ENCODE measurements at places on chromosomes 1 and 21.

DNA sequence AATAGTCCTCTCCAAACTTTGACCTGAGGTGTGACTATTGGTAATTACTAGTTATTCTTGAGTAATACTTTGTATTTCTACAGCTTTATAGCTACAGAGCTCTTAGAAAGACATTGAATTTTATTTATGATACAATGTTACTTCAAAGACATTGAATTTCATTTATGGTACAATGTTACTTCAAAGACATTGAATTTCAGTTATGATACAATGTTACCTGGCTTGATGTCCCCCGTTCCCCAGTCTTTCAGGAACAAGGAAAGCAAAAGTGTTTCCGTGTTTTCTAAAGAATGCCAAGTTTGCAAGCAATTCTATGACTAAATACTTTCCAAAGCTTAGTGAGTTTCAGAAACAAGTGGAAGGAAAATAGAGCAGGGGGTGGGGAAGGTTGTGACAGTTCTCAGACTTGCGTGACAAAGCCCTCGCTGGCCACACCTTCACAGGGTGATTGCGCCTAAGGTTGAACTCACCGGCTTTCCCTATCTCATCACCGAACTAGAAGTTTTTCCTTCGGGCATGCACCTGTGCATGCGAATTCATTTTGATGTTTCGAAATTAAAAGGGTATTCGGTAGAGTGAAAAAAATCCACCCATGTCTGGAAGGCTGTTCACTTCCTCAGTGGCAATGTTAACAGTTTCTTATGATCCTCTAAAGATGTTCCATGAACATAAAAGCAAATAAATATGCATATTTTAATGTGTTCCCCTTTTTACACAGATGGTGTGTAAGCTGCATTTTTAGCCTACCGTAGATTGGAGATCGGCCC lies 909 bp upstream of the PAXBP1 start:
- DNase-seq, result no peak

- DNase-seq, result no peak
These were observed 73.5 kb downstream of the JAK1 start for GRCh38 chr1:64892576-64893573.

DNA sequence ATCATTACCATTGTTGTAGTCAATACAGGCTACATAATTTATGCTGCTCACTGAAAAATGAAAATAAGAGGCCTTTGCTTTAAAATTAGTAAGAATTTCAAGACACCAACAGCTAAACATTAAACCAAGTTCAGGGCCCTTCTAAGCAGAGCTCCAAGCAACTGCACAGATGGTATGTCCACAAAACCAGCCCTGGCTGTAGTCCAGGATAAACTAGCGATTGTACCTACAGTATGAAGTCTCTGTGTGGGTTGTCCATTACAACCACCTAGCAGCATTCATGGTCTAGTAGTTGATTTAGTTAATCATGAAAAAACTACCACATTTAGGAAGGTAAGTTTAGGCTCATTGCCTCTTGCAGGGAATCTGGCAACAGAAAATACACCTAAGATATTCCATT lies 35.3 kb downstream of the CLCA4 start:
- DNase-seq, result no peak

DNA sequence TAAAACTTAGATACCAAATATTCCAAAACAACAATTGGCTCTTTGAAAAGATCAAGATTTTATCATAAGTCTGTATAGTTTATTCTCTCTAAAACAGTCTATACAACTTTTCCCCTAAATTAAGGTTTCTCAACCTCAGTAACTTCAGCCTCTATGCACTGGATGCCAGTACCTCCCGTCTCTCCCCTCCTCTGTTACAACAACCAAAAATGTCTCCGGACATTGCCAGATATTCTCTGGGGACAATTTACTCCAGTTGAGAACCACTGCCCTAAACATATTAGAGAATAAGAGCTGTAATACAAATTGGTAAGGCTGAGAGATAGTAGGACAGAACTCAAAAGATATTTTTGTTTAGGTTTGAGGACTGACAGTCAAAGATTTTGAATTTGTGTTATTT lies 71.6 kb downstream of the TMEM200B start:
- no peak for DNase-seq

- no peak for DNase-seq
These were observed 18.1 kb downstream of the RSBN1 start for GRCh38 chr1:113793878-113794834.

GRCh38 chr1:88990426-88990825 lies 2.0 kb downstream of the KYAT3 start:
- DNase-seq, result no peak

- no peak for DNase-seq
These were observed 21.5 kb upstream of the ENAH start for GRCh38 chr1:225674381-225674780.

DNA sequence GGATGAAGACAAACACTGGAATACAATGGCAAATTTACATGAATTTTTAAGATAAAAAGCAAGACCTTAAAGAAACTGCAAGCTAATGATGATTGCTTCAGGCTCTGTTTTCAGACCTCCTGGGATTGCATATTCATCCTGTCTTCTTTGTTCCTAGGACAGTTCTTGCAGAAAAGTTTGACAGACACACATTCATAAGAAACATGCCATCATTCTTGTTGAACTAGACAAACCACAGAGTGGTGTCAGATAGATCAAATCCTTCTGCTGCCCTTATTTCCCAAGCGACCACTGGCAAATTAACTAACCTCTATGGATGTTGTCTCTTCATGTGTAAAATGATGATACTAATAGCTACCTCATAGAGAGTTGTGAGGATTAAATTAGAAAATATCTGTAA lies 181.3 kb downstream of the KCTD3 start:
- DNase-seq, result no peak

GRCh38 chr1:12775443-12775842 lies 1.9 kb downstream of the PRAMEF12 start:
- DNase-seq, result no peak

DNA sequence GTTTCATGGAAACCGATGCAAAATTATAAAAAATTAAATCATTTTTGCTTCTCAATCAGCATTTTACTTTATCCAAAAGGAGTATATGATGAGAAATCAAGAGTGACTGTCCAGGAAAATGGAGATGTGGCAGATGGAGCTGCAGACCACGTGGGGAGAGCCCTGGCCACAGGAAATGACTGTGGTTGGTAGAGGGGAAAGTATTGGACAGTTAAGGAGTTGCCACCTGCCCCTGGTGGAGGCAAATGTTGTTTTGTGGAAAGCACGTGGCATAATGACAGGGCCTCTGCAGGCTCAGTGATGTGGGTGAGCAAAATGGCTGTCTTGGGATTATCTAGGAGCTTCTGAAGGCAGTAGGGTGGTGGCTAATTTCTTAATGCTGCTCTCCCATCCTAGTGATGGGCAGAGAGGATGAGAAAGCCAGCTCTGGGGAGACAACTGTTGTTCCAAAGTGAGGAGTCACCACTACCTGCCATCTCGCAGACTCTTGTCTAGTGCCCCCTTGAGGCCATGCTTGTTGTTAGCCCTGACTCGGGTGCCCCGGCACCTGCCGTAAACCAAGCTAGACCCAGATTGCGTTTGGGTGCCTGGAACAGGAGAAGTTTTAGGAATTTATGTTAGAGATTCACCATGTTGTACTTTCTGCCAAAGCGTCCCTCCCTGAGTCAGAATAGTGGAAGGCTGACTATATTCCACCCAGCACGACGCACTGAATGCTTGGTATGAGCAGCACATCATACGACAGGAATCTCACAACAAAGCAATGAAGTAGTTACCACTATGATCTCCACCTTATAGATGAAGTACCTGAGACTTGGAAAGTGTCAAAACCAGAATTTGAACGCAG lies 144.0 kb downstream of the ROR1 start:
- DNase-seq, result no peak

DNA sequence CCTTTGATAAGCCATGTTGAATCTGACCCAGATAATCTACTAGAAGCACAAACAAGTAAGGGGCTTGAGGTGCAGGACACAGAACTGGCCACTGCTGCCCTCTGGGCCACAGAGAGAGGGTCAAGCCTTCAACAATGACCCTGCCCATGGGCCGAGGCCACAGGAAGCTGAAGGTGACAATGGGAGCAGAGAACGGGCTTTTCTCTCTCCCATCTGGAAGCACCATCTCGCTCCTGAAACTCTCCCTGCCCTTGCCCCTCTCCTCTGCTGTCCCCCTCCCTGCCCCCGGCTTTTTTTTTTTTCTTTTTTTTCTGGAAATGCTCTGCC lies 133.1 kb upstream of the DUSP10 start:
- no peak for DNase-seq

DNA sequence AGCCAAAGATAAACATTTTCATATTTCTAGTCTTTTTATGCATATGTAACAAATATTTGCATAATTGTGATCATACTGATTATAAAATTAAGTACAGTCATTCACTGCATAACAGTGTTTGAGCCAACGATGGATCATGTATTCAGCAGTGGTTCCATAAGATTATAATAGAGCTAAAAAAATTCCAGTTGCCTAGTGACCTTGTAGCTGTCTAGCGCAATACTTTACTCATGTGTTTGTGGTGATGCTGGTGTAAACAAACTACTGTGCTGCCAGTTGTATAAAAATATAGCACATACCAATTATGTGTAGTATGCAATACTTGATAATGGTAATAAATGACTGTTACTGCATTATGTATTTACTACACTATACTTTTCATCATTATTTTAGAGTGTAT lies 2.1 kb upstream of the S100A10 start:
- no peak for DNase-seq

GRCh38 chr1:5374192-5374591 lies 618.0 kb downstream of the NPHP4 start:
- no peak for DNase-seq

DNA sequence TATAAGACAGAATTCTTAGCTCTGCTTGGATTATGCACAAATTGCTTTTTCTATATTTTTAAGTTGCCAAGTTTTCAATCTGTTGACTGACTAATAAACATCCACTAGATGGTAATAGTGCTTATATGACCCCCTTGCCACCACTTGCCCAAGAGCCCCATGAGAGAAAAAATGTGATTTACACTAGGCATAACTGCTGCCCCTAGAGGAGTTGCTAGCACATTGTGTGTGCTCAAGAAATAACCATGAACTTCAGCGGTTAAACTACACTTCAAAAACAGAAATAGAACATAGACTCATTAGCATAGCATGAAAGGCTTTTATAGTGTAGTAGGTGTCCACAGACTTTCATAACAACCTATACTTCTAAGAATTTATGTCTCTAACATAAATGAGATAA lies 61.4 kb downstream of the BRINP3 start:
- DNase-seq, result no peak

DNA sequence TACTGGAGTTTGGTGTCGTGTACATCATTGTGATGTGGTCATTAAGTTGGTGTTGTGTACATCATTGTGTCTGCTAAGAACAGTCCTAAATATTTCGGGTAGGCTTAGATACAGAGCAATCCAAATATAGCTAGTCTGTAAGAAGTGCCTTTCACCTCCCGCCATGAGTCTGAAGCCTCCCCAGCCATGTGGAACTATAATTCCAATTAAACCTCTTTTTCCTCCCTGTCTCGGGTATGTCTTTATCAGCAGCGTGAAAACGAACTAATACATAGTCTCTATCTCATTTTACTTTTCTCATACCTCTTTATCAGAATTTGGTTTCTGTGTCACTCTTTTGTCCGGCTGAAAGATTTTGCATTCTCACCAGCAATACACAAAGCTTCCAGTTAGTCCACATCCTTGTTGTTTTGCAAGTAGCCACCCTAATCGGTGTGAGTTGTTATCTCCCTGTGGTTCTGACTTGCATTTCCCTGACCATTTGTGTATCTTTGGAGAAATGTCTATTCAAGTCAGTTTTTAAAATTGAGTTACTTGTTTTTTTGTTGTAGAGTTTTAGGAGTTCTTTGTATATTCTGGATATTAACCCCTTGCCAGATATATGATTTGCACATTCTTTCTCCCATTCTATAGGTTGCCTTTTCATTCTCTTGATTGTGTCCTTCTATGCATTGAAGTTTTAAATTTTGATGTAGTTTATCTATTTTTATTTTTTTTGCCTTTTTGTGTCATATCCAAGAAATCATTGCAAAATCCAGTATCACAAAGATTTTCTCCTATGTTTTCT lies 56.5 kb downstream of the FNBP1L start:
- no peak for DNase-seq

GRCh38 chr1:246417813-246418564 lies 89.1 kb downstream of the SMYD3 start:
- no peak for DNase-seq

DNA sequence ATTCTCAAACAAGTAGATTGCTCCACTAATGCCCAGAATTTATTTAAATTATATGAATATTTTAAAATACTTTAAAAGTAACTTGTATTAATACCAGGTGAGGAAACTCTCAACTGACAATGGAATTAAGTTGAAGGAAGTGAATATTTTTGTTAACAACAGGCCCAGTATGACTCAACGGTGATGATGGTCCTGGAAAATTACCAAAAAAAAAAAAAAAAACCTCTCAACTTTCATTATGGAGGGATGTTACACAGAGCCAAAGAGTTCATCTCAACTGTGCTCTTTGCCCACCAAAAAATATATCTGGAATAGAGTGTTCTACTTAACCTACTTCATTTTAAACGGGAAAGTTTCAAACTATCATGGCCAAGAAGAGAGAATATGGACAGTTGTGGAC lies 28.3 kb downstream of the CFH start:
- no peak for DNase-seq

GRCh38 chr1:207951652-207952051 lies 40.7 kb upstream of the CD34 start:
- DNase-seq, result no peak

DNA sequence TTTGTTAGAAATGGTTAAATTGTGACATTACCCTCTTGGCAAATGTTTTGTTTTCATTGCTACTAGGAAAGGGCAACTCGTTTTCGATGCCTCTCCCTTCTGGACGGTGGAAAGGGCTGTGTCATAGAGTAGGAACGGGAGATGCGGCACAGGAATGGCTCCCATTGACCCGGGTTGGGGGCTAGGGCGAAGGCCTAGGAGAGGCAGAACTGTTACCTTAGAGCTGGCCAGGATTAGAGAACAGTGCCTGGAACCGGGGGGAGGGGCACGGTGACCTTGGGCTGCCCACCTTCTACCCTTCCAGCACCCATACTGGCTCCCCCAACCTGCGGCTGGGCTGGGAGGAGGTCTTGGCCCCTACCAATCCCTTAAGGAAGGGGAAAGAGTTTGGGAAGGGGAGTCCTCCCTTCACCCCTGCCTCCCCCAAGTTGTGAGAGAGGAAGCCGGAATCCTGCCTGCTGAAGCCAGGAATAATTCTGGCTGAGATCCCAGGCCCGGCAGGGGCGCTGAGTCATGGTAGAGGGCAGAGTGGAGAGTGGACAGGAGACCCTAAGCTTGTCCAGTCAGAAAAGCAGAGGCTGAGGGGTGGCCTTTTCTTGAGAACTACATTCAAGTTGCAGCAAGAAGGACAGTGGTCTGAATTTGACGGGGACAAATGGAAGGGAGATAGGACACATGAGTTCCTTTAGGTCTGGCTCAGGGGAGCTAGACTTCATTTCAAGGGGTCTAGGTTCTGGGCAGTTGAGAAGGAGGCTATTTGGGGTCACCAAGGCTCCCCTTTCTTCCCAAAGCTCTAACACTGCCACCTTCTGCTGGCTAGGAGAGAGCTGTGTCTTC lies 8.2 kb downstream of the LMNA start:
- no peak for DNase-seq

All from NCI-H1436 treated with DMSO at 0.1 percent for 48 hours (cell line).